Activated CD4-positive, alpha-beta T cell treated with anti-CD3 and anti-CD28 coated beads, Interleukin-2, Interleukin-6, amounts not matched to agents 100 ng/mL and 50 ng/mL, durations not matched to agents 16 hours and 8 hours (primary cell): ENCODE measurements at places on chromosomes 7 and 10.

GRCh38 chr10:17001961-17002749 lies 127.5 kb downstream of the CUBN start:
- peak; percentile 70 for DNase-seq

DNA sequence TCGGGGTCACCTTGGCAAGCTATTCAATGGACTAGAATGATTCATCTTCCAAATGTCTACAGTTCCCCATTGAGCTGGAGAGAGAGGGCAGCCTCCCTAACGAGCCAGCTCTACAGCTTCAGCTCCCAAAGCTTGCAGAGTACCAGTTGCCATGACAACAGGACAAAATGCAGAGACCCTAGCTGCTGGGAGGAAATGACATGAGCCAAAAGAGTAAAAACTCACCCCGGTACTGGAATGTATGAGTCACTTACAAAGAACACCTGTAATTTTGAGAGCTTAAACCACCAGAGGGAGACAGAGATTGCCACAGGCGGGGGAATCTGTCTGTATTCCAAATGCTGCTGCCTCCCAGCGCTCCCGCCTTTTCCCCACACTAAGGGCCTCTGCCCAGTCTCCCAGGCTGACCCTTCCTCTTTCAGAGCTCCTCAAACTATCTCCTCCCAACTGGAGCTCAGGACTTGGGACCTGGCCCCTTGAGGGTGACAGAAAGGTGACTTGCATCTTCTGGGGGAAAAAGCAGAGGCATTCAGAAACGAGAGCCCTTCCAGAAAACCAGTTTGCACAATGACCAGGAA lies 95.5 kb downstream of the CUL2 start:
- DNase-seq = peak; percentile 90

DNA sequence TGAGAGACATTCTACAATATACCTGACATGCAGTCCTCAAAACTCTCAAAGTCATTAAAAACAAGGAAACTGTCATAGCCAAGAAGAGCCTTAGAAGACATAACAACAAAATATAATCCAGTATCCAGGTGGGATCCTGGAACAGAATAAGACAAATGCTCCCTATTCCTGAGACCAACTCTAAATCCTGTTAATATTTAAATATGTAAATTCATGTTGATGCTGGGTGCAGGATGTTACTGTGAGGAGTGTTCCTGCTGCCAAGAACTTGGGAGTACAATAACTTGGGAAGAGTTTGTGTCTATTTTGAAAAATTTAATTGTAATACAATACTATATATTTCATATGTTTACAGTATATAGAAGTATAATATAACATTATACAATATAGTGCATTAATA lies 61.0 kb downstream of the FAS start:
- DNase-seq = no peak

DNA sequence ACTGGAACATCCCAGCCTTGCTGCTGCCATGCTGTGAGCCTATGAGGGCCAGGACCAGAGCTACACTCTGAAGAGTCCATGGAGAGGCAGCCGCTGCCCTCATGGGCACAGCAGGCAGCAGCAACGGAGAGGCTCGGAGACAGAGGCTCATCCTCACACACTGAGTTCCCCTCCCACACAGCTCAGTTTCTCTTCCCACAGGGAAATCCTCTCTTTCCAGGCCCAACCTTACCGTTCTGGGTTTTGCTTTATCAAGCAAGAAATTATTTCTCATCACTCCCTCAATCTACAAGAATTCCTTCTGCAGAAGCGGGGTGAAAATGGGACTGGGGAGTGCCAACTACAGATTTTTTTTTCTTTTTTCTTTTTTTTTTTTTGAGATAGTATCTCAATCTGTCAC lies 36.6 kb downstream of the GOLGA7B start:
- DNase-seq = no peak

- no peak for DNase-seq
These were observed 1.7 kb upstream of the NEURL1 start for GRCh38 chr10:103491729-103492364.

GRCh38 chr7:157791666-157792065 lies 454.9 kb downstream of the DNAJB6 start:
- DNase-seq = no peak

DNA sequence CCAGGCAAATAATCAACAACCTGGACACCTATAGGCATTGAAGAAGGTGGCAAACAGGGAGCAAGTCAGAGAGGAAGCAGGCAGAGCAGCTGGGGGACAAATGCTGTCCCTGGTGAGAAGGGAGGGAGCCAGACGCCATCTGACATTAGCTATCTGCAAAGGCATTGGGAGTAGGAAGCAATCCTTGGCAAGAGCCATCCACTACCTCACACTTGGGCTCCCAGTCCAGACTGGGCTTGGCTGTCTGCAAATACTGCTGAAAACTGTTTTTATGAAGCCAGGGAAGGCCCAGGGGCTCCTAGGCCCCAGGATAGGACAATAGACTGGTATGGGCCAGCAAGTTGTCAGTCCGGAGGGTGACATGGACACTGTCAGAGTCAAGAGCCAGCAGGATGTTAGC lies 132.5 kb downstream of the SORBS1 start:
- no peak for DNase-seq

GRCh38 chr7:23955145-23955544 lies 245.1 kb downstream of the STK31 start:
- peak; percentile 29 for DNase-seq

DNA sequence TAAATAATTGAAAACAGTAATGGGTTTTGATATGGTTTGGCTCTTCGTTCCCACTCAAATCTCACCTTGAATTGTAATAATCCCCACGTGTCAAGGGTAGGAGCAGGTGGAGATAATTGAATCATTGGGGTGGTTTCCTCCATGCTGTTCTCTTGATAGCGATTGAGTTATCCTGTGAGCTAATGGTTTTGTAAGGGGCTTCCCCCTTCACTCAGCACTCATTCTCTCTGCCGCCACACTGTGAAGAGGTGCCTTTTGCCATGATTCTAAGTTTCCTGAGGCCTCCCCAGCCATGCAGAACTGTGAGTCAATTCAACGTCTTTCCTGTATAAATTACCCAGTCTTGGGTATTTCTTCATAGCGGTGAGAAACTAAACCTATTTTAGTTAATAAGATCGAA lies 551.7 kb upstream of the POT1 start:
- no peak for DNase-seq

DNA sequence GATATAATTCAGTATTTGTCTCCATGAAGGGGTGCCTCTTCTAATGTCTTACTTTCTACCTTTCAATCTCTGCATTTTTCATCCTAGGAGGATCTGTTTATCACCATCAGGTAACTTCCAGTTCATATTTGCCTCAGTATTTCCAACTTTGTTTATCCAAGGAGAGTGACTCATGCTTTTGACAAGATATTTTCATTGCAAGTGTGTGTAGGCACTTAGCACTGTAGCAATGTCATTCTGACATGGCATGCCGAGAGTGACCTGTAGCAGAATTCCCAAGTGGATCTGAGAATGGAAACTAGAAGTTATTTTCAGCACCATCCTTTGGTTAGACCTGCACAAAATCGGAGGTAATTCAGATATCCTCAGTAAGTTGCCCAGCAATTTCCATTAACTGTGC lies 129.9 kb downstream of the INHBA start:
- DNase-seq = no peak

DNA sequence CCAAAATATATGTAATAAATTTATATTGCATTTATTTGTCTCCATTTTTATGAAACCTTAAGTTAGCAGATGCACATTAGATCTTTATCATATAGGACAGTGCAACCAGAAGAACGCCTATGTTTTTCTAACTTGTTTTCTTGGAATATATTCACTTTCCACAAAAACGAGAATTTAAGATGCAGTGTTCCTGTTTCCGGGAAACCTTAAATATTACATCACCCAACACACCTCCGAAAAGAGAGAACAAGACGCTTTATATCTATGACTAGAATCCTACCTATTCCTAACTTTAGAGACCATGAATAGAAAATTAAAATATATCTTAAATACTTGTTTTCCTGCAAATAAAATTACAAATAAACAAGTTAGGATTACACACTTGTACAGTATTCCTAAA lies 1.9 kb downstream of the EZH2 start:
- DNase-seq = no peak
